ENCODE measurements at places on chromosomes 1 and 21. TPM values are rescaled to one million over a fixed set of nuclear protein-coding genes. Genes with fewer than 3 reads are reported as not detected.

DNA sequence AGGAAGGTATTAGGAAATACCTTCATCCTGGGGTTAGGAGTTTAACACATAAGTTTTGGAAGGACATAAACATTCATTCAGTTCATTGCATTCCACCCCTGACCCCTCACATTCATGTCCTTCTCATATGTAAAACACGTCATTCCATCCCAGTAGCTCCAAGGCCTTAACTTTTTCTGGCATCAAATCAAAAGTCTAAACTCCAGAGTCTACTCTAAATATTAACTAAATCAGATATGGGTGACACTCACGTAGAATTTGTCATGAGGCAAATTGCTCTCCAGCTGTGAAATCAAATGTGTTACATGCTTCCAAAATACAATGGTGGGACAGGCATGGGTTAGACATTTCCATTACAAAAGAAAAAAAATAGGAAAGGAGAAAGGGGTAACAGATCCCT, 298.2 kb upstream of the LRRC7 start:
- peaks cover 8% of the 10 kb centered on the region for H3K4me1 ChIP-seq
- H3K27ac ChIP-seq = no peak overlapping the region
- H3K27me3 ChIP-seq = no peaks in the 10 kb centered on the region

GRCh38 chr1:59237900-59238299, 59.0 kb upstream of the FGGY start:
- no peak for DNase-seq
- no peak overlapping the region for H3K4me3 ChIP-seq

DNA sequence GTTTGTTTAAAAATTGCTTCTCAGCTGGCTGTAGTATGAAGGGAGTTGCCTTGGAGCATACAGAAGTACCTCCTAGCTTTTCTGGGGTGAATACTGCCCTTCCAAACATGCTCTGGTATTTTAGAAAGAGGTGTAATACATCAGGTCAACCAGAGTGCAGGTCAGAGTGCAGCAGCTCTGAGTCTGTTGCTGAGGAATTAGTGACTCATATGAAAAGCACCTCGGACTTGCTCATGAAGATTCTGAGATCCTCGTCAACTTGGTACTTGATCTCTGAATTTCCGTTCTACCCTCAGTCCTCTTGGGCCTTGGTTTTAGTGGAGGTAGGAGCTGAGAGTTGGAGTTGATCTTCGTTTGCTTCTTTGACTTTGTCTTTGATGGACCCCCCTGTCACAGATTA, 67.3 kb downstream of the NOS1AP start:
- H3K4me3 ChIP-seq = no peak overlapping the region
- no peaks in the 10 kb centered on the region for H3K4me1 ChIP-seq
- no peak overlapping the region for H3K27ac ChIP-seq
- H3K36me3 ChIP-seq = no peaks in the 10 kb centered on the region
- H3K27me3 ChIP-seq = no peaks in the 10 kb centered on the region

GRCh38 chr1:4932311-4933030, 278.1 kb downstream of the AJAP1 start:
- DNase-seq = no peak
- no peaks in the 10 kb centered on the region for H3K4me1 ChIP-seq
- no peaks in the 10 kb centered on the region for H3K27me3 ChIP-seq
- H3K36me3 ChIP-seq = no peaks in the 10 kb centered on the region

- H3K4me3 ChIP-seq = no peak overlapping the region
- peak; percentile 40 for DNase-seq
- H3K4me1 ChIP-seq = no peaks in the 10 kb centered on the region
- H3K36me3 ChIP-seq = no peaks in the 10 kb centered on the region
- no peak overlapping the region for H3K27ac ChIP-seq
These were observed 121.3 kb downstream of the GRIK3 start for GRCh38 chr1:36913016-36913415.

- H3K4me1 ChIP-seq = no peaks in the 10 kb centered on the region
- no peak overlapping the region for H3K27ac ChIP-seq
- no peak overlapping the region for H3K4me3 ChIP-seq
- no peaks in the 10 kb centered on the region for H3K27me3 ChIP-seq
These were observed 90.4 kb downstream of the INTS7 start for GRCh38 chr1:211944733-211945500.

The ADAMTS4 gene
- 6.4 TPM for total RNA-seq

The ITLN1 gene
- total RNA-seq = 0.71 TPM

The RNU1-3 gene
- total RNA-seq = under 0.01 TPM

The ACTA1 gene
- total RNA-seq = not detected

The ESRRG gene
- 0.55 TPM for total RNA-seq

The B3GALT2 gene
- total RNA-seq = 1.6 TPM

The DIO1 gene
- not detected for total RNA-seq

Data from sigmoid colon (tissue), 7 donors.